Cerebellar nuclear complex (tissue), 1 donor: ENCODE measurements at places on chromosomes 2 and 18.

- DNase-seq: no peak
Measured at GRCh38 chr2:209468846-209469245, 45.0 kb downstream of the MAP2 start.

- DNase-seq: no peak
Measured at GRCh38 chr2:118658596-118659198, 188.8 kb downstream of the EN1 start.

GRCh38 chr2:129802290-129802689 is 177.2 kb upstream of the RAB6C start:
- no peak for DNase-seq

GRCh38 chr2:212428681-212429478 is 109.7 kb downstream of the ERBB4 start:
- DNase-seq: no peak

- DNase-seq: no peak
Measured at GRCh38 chr2:188267776-188268175, 23.9 kb upstream of the GULP1 start.

- no peak for DNase-seq
Measured at GRCh38 chr2:217801115-217801531, 201.7 kb downstream of the TNS1 start.

GRCh38 chr2:43034921-43035320 is 191.5 kb downstream of the ZFP36L2 start:
- DNase-seq: no peak

DNA sequence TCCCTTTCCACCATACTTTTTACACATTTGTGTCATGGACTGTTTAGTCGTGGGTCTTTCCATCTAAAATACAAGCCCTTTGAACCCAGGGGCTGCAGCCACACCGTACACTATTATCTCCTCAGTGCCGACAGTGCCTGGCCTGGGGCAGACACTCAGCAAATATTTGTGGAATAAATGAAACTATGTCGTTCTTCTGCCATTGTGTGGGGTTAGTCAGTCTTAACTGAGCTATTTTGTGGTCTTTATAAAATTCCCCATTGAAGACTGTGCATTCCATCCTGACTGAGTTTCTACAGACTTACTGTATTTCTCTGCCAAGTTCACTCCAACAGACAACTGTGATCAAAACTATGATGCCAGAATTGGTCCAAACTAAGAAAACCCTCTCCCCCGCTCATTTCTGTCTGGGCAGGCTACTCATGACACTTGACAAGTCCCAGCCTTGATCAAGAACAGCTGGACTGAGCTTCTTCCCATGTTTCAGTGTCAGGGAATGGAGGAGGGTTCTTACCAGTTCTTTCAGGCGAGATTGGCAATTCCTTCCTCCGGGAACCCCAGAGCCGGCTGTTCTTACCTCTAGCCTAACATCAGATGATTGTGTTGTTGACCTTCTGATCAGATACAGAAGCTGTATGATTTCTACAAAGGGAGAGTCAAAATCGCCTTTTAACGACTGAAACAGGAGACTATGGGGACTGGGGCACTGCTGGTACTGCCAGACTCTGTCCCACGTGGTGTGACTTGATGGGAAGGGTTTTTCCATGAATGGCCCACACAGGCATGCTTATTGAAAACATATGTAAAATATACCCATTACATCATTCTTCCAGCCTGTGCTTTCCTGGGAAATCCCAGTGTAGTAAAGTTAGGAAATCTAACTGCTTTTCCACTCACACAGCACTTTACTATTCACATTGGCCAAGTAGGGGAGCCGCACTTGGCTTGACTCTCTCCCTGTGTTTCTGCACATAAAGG is 77.4 kb upstream of the NPAS2 start:
- no peak for DNase-seq

DNA sequence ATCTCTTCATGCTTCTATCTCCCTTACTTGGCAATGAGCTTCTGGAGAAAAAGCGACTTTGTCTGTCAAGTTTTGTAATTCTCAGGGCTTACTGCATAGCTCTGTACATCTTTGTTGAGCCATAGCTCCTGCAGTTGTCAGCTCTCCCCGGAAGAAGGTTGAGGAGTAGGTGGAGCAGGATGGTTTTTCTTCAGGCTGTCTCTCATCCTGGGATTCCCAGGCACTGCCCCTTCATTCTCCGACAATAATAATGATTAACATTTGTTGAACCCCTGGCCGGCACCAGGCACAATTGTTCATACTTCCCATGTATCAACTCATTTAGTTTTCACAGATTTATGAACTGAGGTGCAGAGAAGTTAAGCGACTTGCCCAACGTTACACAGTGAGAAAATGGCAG is 23.5 kb upstream of the RHOB start:
- no peak for DNase-seq

DNA sequence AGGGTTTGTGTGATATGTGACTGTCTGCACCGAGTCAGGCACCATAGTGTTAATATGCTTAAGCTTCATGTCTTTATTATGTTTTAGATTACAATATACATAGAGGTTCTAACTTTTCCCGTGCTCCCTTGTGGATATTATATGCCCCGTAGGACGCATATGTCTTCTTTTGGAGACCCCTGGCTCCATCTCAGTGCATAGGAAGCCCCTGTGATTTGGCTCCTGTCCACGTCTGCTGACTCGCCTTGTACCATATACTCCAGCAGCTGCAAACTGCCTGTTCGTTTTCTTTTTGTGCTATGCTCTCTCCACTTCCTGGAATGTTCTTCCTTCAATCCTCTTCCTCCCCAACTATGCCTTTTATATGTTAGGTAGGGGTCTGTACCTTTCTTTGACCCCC is 110.9 kb downstream of the PTRHD1 start:
- DNase-seq: no peak

- DNase-seq: no peak
Measured at GRCh38 chr18:79445696-79446561, 50.2 kb downstream of the NFATC1 start.

GRCh38 chr2:187168720-187169713 is 279.0 kb downstream of the CALCRL start:
- no peak for DNase-seq

GRCh38 chr2:51224790-51225189 is 192.9 kb upstream of the NRXN1 start:
- no peak for DNase-seq

GRCh38 chr2:232030229-232030628 is 68.7 kb downstream of the DIS3L2 start:
- DNase-seq: no peak

GRCh38 chr2:84223191-84223590 is 235.9 kb downstream of the SUCLG1 start:
- DNase-seq: no peak

DNA sequence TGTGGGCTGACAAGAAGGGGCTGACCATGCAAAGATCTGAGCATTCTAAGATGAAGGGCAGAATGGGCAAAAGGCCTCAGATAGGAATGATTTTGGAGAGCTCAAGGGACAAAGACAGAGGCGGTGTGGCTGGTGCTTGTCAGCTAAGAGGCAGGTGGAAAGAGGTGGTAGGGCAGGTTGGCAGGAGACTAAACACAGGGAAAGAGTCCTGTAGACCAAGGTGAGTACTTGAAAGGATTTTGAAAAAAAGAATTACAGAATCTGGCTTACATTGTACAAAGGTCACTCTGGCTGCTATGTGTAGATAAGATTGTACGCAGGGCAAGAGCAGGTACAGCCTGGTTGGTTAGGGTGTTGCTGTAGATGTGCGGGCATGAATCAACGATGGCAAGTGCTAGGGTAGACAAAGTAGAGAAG is 50.6 kb downstream of the STK39 start:
- DNase-seq: no peak

GRCh38 chr2:99336804-99337112 is 431 bp upstream of the EIF5B start:
- no peak for DNase-seq

DNA sequence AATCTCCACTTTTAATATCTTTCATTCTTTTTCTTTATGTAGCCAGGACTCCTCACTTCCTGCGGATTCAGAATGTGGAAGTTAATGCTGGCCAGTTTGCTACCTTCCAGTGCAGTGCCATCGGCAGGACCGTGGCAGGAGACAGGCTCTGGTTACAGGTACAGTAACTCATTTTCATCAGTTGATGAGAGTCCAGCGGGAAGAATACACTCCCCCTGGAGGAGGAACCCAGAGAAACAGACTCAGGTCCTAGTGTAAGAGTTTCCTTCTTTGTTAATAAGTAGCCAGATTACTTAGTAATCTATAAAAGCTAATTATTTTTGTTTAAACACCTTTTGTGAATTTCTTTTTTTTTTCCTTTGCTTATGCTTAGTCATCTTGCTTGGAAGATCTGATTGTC is 359.4 kb downstream of the PTPRM start:
- no peak for DNase-seq

DNA sequence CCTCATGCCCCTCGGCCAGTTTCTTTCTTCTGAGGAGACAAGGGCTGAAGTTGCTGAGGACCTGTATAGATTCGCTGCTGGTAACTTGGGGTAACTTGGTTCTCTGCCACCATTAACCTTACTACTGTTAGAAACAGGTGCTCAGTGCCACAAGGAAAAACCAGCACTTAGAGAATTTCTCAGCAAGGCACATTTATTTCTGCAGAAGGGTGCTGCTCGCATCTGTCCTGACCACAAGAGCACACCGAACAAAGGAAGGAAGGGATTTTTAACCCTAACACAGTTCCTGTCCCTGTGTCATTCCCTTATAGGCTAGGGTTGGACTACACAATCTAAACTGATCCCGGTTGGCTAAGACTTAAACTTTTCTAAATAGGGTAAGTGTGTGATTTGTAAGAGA is 154.1 kb downstream of the SOCS6 start:
- no peak for DNase-seq

- no peak for DNase-seq
Measured at GRCh38 chr2:64085936-64086335, 58.3 kb downstream of the PELI1 start.

GRCh38 chr2:13067508-13067907 is 350.8 kb downstream of the TRIB2 start:
- DNase-seq: no peak

DNA sequence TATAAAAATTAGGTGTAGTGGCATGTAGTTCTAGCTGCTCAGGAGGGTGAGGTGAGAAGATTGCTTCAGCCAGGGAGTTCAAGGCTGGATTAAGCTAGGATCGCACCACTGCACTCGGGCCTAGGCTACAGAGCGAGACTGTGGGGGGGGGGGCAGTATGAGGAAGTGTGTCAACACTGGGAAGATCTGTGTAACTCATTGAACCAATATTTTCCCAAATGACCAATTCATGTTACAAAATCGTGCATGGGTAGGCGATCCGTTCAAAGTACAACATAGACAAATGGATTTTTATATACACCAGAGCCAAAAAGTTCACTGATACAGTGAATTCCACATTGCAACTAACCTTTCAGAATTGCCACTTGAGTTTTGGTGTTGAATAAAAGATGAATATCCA is 8.1 kb downstream of the SMAD4 start:
- no peak for DNase-seq
